ENCODE measurements at places on chromosomes 6 and 20.

DNA sequence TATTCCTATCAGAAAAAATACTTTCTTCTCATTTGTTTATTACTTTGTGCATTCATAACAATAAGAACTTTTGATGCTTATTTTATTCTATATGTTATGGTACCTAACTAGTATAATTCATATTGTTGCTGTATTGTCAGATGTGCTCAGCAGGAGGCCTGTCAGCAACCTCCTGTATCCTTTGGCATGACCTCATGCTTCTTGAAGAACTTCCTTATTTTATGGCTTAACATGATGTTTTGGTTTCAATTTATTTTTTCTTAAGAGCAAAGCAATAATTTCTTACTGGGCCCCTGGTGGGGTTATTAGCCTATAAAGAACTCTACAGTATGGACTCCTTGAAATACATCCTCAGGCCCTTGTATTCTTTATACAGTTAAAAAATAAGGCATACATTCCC, 17.3 kb downstream of the GGTLC1 start:
- no peak for DNase-seq

- DNase-seq: no peak
These were observed 12.5 kb upstream of the THBD start for GRCh38 chr20:23061734-23062561.

DNA sequence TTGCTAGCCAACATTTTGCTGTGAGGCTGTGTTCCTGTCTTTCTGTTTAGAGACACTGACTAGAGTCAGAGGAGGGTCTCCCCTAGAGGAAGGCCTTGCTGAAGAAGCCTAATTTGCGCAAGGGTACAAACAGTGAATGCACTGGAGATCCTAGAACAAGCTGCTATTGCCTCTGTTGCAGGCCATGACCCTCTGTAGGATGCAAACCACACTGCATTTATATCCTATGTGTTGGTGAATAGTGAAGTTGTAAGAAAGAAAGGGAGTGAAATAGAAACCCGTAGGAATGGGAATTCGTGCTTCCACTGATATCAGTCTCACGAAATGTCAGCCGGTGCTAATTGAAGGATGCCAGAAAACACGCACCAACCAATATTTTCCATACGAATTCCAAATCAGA, 88.2 kb downstream of the GJA1 start:
- DNase-seq: no peak

GRCh38 chr6:111958534-111958933, 85.3 kb upstream of the FYN start:
- no peak for DNase-seq

- no peak for DNase-seq
These were observed 37.8 kb upstream of the PAQR8 start for GRCh38 chr6:52324189-52324588.

DNA sequence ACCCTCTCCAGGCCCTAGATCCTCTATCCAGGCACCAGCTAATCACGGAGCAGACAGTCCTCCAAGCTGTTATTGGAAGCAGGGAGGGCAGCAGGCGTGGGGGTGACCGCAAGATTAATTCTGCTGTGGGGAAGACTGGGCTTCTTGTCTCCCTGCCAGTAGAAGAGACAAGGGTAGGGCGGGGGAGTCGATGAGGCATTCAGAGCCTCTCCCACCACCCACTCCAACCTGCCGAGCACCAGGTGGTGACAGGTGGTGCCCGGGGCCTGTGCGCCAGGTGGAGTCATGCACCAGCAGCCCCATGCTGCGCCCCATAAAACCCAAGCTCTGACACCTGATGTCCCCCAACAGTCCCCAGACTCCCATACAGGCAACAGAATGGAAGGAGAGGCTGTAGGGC, 89.6 kb downstream of the CDH22 start:
- DNase-seq: no peak

- no peak for DNase-seq
These were observed 32.0 kb downstream of the CEP43 start for GRCh38 chr6:167031082-167031709.

DNA sequence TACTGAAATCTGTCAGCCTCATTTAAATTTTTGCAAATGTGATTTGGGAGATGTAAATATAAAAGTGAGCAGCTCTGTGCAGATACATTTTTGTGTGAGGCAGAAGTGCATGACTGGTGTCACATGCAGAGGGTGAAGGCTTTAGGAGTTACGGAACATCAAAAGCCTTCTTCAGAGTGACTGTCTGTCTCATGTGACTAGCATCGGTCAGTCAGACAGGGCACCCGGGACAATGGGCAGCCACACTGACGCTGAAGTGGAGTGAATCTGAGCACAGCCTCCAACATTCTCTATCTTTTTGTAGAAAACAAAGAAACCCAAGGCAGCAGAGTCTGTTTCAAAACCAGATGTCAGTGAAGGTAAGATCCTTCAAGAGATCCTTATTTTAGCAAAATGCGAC, 7.9 kb upstream of the FAM209A start:
- DNase-seq: no peak

Measured in activated CD4-positive, alpha-beta T cell treated with anti-CD3 and anti-CD28 coated beads, Interleukin-2, amount 50 U/mL, for 4 hours (primary cell).